ENCODE measurements at places on chromosomes 1 and 21. TPM values are rescaled to one million over a fixed set of nuclear protein-coding genes. Genes with fewer than 3 reads are reported as not detected.

GRCh38 chr1:165551469-165551868 lies 7.7 kb downstream of the LRRC52 start:
- no peak for DNase-seq

GRCh38 chr1:69167876-69168275 lies 399.8 kb upstream of the LRRC7 start:
- no peak for DNase-seq

GRCh38 chr1:8040586-8040985 lies 14.5 kb upstream of the ERRFI1 start:
- peak; percentile 24 for DNase-seq

DNA sequence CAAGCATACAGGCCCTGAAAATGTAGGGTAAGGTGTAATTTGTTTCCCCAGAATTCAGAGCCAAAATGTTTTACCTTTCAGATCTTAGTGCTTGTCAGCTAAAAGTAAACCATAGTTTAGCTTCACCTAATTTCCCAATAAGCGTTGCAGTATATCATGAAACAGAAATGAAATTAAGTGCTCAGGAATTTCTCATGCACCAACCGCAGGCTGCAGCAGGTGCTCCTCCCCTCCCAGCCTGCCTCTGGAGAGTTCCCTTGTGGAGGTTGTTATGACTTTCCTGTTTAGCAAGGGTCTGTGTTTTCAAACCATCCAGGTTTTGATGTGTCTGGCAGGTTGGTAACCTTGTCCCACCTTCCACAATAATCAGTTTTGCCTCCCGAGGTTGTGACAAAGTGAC lies 118.5 kb downstream of the HLX start:
- DNase-seq = no peak

- DNase-seq = no peak
Measured at GRCh38 chr1:198472997-198473396, 67.5 kb downstream of the ATP6V1G3 start.

DNA sequence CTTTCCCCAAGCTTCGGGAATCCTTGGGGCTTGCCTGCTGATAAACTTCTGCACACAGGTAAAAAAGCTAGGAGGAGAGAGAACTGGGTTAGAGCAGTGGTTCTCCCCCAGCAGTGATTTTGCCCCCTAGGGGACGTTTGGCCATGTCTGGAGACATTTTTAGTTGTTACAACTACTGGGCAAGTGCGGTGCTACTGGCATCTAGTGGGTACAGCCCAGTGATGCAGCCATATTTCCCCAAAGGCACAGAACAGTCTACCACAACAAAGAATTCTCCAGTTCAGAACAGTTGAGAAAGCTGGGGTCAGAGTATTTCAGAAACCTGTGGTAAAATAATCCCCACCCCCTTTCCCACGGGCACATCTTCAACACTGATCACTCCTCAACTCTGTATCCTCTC lies 41.3 kb downstream of the LRRC71 start:
- DNase-seq = no peak

- DNase-seq = no peak
Measured at GRCh38 chr1:73065339-73066041, 783.2 kb upstream of the NEGR1 start.

DNA sequence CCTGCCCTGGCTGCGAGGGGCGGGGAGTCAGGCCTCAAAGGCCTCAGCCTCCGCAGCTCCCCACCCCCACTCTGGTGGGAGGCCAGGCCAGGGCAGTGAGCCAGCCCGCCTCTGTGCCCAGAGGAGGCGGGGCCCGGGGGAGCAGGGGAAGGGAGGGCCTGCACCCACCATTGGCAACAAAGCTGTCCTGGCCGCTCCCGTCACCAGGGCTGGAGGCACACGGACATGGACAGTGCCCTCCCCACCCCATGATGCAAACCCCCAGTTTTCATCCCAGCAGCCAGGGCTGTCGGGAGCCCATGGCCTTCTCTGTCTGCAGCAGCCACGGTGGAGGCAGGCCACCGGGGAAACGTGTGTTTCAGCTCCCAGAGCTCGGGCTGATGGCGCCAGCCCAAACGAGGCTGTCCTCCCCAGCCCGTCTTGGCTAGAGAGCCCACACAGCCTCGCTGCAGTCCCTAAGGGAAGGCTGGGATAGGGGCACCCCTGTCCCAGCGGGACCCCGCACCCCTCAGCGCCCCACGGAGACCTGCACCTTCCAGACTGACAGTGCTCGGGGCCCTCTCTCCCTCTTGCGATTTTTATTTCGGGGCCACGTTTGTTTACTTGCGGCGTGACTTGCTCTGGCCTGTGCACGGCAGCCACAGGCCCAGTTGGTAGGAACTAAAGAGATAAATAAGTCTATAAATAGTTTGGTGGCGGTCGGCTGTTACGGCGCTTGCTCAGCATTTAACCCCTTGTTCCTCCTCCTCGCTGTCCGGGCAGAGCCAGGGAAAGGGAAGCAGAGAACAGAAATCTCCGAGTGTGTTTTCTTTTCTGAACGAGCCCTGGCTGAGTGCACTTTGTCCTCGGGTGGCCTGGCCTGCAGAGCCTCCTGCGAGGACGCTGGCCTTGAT lies 101.8 kb downstream of the PRDM16 start:
- DNase-seq = peak; percentile 53

DNA sequence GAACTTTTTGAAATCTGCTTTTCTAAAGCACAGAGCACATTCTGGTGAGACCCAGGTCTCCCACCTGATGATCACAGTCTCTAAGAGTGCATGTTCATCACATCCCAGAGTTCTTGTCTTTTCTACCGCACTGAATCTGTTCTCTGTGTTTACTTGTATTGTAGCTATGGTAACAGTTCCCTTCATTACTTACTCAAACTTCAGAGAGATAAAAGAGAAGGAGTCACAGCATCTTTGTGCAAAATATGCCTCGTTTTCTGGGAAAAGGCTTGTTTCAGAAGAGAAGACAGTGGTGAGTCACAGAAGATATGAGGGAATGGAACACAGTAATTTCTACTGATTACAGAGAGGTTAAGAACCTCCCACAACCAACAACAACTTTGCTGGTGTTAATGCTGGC lies 580.6 kb downstream of the PLA2G4A start:
- DNase-seq = no peak

DNA sequence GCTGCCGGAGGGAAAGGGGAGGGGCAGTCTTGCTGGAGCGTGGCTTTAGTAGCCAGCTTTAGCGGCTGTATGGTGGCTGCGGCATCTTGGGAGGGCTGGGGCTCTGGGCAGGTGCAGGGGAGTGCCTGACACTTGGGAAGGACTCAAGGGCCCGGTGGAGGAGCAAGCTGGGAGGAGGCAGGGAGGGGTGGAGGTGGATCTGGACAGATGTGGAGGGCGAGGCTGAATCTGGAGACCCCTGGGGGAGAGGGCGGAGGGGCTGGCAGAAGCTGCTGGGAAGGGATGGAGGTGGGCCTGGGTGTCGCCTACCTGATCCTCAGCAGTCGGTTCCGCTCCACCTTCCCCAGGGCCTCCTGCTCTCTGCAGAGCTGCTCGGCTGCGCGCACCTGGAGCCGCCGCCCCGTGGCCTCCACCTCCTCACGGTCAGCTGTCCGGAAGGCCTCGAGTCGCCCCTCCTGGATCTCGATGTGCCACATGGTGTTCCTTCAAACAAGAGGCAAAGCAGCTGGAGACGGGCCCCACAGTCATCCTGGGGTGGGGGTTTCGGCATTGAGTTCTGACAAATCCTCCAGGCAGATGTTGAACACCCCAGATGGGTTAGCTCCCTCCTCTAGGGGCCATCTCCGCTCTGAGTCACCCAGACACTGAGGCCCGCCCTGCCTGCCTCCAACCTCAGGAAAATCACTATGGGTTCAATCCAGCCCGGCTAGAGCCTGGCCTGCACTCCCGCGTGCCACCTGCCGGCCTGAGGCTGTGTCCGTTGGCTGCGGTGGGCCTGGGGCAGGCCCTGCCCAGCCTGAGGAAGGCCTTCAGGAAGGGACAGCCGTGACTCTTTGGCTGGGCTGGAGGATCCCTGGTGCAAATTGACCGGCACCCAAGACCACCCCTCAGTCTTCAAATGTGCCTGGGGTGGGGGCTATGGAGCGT lies 29.6 kb downstream of the CFAP74 start:
- DNase-seq = no peak

GRCh38 chr21:17834639-17835354 lies 15.6 kb upstream of the C21orf91 start:
- no peak for DNase-seq

GRCh38 chr1:115791816-115792215 lies 23.3 kb upstream of the CASQ2 start:
- DNase-seq = no peak

- no peak for DNase-seq
Measured at GRCh38 chr1:229066591-229066990, 204.3 kb upstream of the RAB4A start.

- DNase-seq = no peak
Measured at GRCh38 chr1:233719655-233720341, 105.9 kb downstream of the KCNK1 start.

GRCh38 chr1:171898941-171899340 lies 57.6 kb downstream of the DNM3 start:
- peak; percentile 87 for DNase-seq

- DNase-seq = no peak
Measured at GRCh38 chr21:26969971-26970725, 3.3 kb upstream of the ADAMTS5 start.

- DNase-seq = no peak
Measured at GRCh38 chr1:58941471-58942289, 157.8 kb upstream of the JUN start.

DNA sequence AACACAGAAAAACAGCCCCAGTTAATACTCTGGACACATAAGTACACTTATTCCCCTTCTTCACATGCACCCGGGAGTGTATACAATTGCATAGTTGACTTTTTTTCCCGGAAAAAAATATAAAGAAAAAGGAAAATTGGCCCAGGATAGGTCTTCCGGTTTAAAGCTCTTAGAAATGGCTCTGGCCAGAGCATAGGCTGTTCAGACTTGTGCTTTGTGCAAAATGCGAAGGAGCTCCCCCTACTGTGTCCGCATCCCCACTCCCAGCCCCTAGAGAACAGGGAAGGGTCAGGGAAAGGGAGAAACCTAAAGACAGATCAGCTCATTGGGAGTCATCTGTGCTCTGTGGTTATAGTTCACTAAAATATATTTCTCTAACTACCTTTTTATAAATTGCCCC lies 5.5 kb upstream of the MTMR11 start:
- DNase-seq = no peak

GRCh38 chr1:229380536-229381160 lies 37.8 kb upstream of the CCSAP start:
- DNase-seq = no peak

DNA sequence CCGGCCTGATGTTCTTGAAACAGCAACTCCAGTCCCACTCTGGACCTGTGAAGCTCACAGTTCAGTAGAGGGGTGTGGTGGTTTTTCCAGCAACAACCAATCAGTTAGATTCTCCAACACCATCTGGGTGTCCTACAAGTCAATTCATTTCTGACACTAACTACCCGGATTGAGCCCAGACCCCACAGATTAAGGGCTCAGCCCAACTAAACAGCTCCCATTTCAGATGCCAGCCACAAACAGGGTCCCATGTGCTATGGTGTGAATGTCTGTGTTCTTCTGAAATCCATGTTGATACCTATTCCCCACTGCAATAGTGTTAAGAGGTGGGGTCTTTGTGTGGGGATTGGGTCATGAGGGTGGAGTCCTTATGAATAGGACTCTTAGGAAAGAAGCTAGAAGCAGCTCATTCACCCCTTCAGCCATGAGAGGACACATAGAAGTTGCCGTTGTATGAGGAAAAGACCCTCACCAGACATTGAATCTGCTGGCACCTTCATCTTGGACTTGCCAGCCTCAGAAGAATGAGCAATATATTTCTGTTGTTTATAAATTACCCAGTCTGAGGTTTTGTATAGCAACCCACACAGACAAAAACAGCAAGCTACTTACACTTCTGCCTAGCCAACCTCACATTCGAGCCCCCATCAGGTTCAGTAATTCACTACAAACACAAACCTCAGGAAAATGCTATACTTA lies 53.6 kb downstream of the IRF2BP2 start:
- no peak for DNase-seq

DNA sequence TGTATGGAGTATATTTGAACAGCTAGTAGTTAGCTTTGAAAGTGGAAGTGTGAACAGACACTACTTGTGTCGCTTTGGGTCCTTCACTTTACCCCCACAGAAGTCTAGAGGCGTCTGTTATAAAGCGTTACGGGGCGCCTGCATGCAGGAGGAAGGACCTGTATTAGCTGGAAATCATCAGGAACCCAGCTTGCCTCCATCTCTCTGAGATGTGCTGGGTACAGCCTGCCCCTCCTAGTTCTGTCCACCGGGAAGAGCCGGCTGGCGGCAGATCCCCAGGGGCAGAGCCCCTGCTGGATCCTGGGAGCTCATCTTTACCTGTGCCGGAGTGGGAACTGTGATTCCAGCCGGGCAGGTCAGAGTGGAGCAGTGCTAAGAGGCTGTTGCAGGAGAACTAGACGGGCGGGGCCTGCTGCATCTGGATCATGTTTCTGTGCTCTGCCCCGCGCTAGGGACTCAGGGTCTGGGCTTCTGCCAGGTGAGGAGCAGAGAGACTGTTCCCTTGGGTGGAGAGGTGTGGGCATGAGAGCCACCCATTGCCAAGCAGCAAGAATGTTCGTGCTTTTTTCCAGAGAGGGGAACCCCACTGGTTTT lies 22.3 kb upstream of the SPSB1 start:
- DNase-seq = no peak

DNA sequence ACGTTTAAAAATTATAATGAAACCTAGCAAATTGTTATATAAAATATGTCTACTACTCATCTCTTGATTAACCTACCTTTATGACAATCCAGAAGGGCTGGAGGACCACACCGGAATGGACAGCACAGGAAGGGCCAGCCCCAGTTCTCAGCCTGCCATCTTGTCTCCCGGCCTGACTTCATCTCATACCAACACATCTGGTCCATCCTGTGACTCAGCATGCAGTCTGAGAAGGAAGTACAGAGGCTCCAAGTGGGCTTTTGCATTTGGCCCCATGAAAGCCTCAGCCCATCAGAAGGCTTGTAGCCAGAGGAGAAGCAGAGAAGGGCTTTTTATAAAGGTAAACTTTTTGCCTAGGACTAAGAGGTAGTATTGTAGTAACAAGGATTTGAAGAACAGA lies 436.6 kb downstream of the MRPL39 start:
- no peak for DNase-seq

GRCh38 chr1:92952714-92953113 lies 8.5 kb downstream of the DIPK1A start:
- DNase-seq = no peak

PCP4L1 gene
- total RNA-seq = 3.1 TPM

UAP1 gene
- total RNA-seq = 45.7 TPM

C1orf87 gene
- 0.31 TPM for total RNA-seq

ATAD3C gene
- total RNA-seq = 0.62 TPM

CD101 gene
- 1.1 TPM for total RNA-seq

DCST1 gene
- not detected for total RNA-seq

GPR61 gene
- total RNA-seq = 5.3 TPM

RHD gene
- 0.16 TPM for total RNA-seq

All from occipital lobe (tissue), 3 donors.